ENCODE measurements at places on chromosomes 3 and 15.
A peak's percentile ranks its signal among the peaks of the same experiment; 100 is the strongest.

- no peak for DNase-seq
Observed at GRCh38 chr3:171311784-171312183, 148.4 kb downstream of the TNIK start.

DNA sequence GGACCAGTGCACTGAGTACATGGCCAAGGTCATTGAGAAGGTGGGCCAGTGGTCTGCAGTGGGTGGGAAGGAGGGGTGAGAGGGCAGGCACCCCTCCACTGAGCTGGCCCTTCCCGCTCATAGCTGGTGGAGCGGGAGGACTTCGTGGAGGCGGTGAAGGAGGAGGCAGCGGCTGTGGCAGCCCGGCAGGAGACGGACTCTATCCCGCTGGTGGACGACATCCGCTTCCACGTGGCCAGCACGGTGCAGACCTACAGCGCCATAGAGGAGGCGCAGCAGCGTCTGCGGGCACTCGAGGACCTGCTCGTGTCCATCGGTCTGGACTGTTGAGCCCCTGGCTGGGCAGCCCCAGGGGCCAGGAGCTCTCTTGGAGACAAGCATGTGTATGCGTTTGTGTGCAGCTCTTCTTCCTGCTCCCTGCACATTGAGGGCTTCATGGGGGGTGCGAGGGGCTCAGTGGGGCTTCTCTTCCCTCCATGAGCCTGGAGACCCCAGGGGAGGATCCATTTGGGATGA, 7.5 kb downstream of the ABTB1 start:
- DNase-seq: no peak

DNA sequence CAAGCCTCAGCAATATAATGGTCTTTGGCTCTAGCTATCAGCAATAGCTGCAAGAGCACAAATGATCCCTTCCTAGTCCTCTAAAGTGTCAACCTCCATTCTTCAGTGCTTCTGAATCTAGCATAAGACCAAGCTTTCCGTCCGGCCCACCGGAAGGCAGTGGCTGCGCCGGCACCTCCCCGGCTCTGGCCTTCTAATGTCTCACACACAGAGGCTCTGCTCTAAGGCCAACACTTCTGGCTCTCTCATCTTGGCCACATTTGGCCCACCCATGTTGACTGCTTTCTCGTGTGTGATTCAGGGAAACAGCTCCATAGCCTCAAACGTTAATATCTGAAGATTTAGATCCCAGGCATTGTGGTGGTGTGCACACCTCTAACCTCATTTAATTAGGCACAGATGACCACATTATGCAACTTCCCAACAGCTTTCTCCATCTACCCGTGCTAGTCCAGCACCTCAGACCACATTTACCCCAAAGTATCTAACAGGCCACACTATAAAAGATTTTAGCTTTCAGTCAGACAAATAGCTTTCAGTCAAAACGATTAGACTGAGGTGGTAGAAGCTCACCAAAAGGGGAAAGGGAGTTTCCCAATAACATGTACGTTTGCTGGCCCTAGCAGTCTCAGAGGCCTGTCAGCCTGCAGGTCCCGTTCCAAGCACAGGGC, 19.3 kb downstream of the SLC51A start:
- no peak for DNase-seq

DNA sequence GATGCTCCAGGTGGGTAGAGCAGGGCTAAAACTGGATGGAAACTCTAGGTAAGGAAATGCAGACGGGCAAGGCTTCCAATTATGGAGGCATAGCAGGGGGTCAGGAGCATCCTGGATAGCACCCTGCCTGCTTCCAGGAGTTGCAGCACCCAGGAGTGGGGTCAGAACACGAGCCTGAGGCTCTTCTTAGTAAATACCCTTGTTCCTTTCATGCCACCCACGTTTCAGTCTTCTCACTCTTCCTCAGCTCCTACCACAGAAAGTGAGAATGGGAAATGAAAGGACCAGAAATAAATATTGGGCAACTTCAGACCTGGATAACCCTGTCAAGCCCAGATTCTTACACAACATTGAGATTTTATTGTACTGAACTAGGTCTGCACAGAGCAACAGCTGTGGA, 16.4 kb downstream of the CCR1 start:
- DNase-seq: no peak

DNA sequence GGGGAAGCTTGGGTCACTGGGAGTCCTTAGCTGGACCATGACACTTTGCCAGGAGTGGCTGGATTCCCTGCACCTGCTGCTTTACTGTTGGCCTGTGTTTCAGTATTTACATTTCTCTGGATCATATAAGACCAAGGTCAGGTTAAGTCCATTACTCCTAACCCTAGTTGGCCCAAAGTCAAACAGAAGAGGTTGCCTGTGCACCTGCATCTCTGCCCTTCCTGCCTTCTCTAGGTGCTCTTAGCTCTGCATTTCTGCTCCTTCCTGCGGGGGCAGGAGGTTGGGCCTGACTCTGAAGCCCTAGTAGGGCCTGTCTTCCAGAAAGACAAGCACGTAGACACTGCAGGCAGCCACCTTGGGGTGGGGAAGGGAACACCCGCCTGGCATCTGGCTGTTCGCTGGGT, 124.3 kb downstream of the RPLP1 start:
- no peak for DNase-seq

- no peak for DNase-seq
Observed at GRCh38 chr3:43041517-43041916, 62.4 kb downstream of the GASK1A start.

- peak; percentile 39 for DNase-seq
Observed at GRCh38 chr15:44194323-44195150, 534 bp downstream of the FRMD5 start.

GRCh38 chr3:132659000-132659364, 627 bp downstream of the ACAD11 start:
- no peak for DNase-seq

GRCh38 chr3:99499235-99500158, 138.9 kb upstream of the COL8A1 start:
- DNase-seq: no peak

GRCh38 chr3:57093971-57094535, 33.6 kb downstream of the SPATA12 start:
- no peak for DNase-seq

DNA sequence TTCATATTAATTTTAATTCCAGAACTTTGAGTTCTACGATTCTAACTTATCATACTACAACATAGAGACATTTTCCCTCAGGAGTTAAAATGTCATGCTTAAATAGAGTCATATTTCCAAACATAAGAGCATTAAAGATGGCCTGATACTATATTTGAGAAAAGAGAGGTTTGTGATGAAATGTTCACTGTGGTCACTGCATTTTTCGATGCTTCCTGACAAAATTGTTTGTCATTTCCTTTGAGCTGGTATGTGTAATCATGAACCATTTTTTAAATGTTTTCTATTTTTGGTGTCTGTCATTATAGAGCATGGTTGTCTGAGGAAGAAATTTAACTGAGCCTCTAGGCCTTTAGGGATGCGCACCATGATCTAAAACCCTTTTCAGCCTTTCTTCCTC, 721.4 kb upstream of the NR2F2 start:
- no peak for DNase-seq

DNA sequence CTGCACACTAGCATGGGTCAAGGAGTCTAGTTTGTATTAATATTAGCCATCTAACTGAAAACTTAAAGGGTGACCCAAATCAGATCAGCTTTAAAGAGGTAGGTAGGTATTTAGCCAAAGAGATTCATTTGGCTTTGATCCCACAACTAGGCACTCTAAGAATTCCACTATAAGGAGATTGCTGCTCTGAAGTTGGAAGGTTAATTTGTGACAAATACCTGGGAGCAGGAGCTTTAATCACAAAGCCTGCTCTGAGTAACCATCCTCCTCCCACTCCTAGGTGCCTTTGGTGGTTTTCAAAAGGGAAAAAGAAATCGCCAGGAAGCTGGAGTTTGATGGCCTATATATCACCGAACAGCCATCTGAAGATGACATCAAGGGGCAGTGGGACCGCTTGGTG, 120.3 kb upstream of the CHRM5 start:
- DNase-seq: no peak

DNA sequence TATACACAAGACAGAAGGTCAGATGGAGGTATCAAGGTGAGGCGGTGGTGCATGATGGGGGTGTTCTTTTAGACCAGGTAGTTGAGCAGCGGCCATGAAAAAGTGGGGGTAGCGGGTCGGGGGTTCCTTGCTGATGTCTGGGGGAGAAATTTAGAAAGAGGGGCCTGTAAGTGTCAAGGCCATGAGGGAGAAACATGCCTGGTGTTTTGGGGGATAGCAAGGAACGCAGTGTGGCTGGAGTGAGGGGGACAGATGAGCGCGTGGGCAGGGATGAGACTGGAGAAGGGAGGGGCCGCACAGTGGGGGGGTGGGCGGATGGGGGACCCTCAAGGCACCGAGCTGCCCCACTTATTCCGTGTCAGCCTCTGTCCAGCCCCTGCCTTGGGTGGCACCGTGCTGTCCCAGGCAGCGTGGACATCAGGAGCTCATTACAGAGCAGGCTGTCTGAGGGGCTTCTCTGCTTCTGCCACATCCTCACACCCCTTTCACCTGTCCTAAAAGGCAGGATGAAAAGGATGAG, 143.3 kb downstream of the SMAD6 start:
- no peak for DNase-seq

GRCh38 chr3:127711021-127711695, 38.4 kb downstream of the ABTB1 start:
- no peak for DNase-seq

GRCh38 chr3:173045770-173046382, 95.2 kb downstream of the SPATA16 start:
- DNase-seq: no peak

DNA sequence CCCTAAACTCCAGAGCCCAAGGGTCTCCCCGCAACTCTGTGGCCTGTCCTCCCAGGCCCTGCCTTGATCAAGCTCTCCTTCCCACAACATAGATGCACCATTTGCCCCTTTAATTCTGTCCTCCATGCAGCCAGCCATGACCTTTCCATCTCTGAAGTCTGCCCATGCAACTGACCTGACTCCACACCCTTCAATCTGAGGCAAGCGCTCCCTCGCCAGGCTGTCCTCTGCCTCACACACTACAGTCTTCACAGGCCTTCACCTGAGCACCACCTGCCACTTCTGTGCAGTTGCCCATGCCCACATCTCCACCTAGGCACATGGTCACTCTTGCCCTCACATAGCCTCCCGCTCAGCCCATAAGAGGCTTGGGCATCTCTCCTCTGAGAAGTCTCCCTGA, 244.0 kb downstream of the OCA2 start:
- DNase-seq: no peak

DNA sequence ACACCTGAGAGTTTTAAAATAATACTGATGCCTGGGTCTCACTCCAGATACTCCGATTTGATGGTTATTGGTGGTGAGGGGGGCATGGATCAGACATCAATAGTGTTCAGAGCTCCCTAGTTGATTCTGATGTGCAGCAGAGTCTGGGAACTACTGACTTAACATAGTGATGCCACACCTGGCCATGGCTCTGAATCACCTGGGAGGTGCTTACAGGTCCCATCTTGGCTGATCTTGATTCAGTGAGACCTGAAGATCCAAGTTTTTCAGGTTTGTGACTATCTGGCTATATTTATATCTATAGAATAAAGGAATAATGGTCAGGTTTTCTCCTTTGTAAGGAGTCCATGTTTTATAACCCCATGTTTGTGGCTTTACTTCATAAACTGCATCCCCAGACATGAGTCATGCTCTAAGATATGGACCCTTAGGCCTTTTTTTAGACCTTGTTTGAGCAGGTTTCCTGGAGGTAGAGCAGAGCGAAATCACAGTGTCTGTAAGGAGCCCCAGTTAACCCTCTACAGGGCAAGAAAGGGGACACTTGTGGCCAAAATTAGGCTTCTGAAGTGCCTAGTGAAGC, 101.4 kb downstream of the LARS2 start:
- DNase-seq: no peak

DNA sequence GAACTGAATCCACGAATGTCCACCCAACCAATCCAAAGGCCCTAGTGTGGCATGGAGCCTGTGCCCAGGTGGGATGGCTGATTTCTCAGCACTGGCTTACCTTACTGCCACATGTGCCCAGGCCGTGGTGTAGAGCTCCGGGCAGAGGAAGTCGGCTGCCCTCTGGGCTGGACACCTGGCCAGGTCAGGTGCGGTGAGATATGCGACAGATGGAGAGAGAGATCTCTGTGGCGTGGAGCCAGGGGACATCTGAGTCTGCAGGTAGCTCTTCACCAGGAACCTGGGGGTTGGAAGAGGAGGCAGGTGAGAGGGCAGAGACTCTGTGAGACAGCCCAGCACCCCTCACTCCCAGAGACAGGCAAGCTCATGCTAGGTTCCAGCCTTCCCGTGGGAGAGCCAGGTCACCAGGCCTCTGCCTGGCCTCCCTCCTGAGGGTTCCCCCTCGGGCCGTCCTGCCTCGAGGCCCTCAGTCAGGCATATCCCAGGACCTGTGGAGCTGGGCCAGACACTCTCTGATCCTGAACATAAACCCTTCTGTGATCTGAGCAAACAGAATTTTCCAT, 12.6 kb downstream of the ACOX2 start:
- no peak for DNase-seq

DNA sequence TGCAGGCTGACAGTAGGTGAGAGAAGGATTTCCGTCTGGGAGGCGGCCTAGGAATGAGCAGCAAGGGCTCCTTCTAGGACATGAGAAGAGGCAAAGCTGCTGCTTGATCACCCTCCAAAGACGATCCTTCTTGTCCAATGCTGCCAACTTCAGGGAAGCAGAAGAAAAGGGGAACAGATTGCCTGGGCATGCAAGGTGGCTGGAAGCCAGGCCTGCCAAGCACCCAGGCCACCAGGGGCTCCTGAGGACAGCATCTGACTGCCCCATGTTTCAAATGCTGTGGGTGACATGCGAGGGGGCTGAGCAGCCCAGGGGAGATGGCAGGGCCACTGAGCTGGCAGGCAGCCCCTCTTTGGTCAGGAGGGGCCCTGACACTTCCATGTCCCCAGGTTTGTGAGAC, 3.3 kb upstream of the GRIP2 start:
- no peak for DNase-seq

DNA sequence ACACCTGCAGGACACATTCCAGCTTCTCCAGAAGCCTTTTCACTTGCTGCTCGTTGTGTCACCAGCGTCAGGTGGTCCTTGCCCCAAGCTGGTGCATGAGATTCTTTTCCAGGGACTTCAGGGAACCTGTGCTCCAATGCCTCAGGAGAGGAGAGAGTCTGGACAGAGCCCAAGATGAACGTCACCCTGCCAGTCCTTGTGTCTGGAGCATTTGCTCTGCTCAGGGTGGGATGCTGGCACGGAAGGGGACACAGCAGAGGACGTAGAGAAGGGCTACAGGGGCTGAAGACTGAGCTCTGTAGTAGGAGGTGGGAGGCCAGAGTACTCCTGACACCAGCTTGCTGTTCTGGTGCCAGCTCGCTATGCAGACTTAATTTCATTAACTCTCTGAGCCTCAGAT, 262.1 kb downstream of the XXYLT1 start:
- no peak for DNase-seq

DNA sequence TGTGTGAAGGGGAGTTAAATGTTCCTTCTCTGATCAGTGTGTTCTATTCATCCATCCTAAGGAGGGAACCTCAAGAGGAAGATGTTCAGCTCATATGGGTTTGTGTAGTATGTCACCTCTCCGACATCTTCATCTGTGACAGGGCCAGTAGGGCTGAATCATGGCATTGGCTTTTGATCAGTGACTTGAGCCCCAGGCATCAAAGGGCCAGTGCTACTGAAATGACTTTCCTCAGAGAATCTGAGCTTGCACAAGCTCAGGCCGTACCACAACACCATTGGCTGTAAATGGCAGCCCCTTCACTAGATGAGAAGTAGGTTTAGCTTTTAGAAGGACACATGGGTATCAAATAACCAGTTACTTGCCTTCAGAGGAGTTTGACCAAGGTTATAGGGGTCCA, 183.2 kb upstream of the NR2E3 start:
- DNase-seq: no peak

Measured in hypothalamus (tissue), 51 donors.